ENCODE measurements at places on chromosomes 6 and 20.

DNA sequence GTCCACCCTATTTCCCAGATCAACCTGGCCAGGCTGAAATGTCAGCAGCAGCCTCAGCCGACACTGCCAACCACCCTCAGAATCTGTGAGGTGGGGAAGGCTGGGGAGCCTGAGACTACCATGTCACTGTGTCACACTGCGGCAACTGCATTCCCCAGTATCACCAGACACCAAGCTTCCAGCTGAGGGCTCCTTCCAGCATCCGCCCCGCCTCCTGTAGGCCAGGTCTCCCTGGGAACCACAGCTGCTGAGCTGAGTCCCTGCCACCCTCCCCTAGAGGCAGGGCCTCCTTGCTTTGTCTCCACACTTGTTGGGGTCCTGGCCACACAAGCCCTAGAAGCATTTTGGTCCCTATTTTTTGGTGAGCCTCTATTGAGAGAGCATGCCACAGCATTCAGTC, 115.7 kb downstream of the UNC5CL start:
- DNase-seq = no peak

GRCh38 chr6:7215131-7215530, 97.9 kb downstream of the SSR1 start:
- no peak for DNase-seq

GRCh38 chr6:170083236-170084051, 207.4 kb downstream of the DLL1 start:
- DNase-seq = no peak

DNA sequence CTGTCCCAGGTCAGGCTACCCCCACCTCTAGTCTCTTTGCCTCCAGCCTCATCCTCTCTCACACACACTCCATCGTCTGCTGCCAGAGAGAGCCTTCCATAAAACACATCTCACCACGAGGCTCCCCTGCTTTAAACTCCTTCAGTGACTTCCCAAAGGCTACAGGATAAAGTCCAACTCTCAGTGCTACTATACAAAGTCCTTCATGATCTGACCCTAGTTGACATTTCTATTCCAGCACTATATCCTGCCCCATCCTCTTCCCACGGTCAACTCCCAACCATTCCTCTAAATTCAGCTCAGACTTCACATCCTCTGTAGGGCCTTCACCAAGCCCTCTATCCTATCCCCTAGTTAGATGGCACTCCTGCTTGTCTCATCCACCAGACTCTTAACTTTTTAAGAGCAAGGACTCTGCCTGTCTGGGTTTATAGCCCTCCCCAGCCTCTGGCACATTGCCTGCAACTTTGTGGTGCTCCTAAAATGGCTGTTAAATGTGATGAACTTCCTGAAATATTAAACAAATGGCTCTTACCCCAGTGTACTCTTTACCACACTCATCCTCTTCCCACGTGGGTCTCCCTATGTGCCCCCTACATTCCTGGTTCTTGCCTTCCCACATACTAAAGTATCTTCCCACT, 36.1 kb downstream of the KIF16B start:
- DNase-seq = no peak

DNA sequence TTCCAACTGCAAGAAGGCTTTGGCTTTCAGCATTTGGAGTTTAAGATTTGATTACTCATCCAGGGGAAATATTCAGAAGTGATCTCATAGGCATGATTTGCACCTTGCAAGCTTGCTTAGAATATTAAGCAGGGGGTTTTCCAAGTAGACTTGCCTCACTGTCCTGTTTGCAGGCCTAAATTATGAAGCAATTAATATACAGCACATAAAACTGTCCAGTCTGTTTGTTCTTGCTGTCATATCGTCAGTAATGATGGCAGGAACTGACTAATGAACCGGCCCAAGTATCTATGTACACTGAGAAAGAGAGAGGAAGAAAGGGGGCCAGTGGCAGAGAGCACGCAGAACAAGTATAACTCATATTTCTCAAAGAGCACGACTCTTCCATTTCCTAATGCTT, 212.5 kb upstream of the SUPT3H start:
- no peak for DNase-seq

DNA sequence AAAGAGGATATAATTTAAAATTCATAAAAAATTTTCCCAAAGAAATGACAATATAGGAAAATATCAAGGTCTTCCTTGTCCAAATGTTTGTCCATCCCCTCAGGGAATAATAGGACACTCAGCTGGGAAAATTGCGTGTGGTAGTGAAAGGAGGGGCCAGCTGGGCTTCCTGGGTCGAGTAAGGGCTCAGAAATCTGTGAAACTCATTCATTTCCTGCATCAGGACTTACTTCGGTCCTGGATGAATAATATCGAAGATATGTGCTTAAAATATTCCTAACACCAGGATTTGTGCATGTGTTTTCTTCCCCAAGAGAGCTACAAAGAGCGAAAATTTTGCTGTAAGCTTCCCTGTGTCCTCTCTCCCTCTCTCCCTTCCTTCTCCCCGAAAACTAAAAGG, 118.2 kb upstream of the GJE1 start:
- no peak for DNase-seq

DNA sequence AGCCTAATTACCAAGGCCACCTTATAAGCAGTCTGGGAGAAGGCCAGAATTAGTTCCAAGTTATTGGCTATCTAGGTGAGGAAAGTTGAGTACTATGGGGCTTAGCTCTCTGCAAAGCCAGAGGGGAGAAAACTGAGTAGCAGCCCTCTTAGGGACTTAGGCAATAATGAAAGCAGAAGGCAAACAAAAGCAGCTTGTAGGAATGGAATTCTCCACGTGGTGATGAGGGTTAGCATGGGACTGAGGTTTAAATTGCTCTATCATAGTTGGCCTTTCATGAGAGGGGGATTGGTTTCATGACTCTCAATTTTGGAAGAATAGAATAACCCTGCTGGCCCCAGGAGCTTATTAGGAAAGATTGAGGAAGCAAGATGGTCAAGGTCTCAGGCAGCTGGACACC, 7.0 kb upstream of the UBE2J1 start:
- no peak for DNase-seq

GRCh38 chr6:121216928-121217327, 117.4 kb downstream of the TBC1D32 start:
- no peak for DNase-seq

GRCh38 chr6:53547166-53547810, 2.4 kb upstream of the GCLC start:
- DNase-seq = no peak

DNA sequence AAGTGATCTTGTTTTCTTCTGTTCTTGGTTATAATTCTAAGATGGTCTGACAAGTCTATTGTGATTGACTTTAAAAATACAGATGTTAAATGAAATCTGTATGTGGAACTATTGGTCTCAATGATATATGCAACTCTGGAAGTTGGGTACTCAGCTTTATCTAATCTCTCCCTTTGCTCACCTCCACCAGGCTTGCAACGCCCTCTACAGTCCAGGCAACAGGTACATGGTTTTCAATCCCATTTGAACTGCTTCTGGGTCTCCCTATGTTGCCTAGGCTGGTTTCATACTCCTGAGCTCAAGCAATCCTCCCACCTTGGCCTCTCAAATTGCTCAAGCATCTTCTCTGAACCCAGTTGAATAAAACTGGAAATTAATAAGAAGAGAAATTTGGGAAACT, 25.6 kb upstream of the HLA-DQB1 start:
- peak; percentile 4 for DNase-seq

DNA sequence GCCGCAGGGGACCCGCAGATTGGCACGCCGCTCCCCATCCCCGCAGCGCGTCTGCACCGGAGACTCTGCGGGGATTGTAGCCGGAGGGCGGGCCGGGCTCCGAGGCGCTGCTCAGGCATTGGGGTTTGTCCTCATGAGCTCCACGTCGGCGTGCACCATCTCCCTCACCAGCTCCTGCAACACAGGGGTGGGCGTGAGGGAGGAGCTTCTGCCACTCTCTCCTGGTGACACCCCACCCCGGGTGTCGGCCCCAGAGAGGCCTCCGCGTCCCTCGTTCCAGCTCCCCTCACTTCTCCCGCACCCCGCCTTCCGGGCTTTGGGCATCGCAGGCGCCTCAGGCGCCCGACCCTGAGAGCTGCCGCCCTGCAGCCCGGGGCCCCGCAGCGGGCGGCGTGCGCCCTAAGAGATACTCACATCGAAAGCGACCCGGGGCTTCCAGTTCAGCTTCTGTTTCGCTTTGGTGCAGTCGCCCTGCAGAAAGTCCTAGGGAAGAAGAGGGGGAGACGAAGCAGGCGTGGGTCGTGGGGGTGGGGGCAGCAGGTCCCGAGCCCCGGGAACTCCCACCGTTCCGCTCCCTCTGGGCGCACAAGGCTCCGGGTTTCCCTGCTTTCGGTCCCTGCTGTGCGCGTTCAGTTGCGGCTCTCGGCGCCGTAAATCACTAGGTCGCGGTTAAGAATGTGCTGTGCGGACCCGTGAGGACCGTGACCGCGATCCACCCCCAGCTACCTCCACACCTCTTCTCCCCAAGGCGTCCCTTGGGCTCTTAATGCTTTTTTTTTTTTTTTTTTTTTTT, 14.5 kb downstream of the FOXC1 start:
- no peak for DNase-seq

DNA sequence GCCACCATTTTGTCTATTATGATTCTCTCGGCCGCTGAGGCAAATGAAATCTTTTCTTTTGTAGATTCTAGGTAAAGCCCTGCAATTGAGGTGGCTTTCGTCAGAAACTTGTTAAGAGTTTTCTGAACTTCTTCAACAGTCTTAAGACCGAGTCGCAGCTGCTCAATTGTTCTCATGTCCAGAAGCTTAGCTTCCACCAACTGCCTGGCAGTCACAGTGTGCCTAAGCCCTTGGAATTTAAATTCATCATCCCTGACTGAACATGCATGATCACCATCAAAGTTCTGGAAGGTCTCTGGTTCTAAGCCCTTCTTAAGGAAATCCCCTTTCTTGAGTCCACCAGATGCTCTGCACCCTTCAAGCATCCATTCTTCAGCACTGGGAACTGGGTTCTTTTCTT, 25.7 kb downstream of the DST start:
- no peak for DNase-seq

DNA sequence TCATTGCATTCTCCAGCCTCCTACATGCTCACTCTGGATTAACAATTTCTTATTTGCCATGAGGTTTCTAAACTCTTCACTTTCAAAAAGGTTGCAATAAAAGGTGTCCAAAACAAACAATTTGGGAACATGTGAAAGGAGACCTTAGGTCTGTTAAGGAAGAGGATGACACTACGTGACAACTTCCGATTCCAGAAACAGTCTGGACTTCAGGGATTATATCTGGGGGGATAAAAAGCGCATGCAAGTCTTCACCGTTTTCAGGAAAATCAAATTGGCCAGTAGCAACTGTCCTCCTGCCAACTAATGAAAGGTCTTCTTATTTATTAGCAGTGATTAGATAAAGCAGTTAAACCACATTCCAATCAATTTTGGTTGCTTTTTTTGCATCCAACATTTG, 1.8 kb downstream of the ZDHHC14 start:
- no peak for DNase-seq

- no peak for DNase-seq
These were observed 16.7 kb upstream of the PI3 start for GRCh38 chr20:45157962-45158361.

DNA sequence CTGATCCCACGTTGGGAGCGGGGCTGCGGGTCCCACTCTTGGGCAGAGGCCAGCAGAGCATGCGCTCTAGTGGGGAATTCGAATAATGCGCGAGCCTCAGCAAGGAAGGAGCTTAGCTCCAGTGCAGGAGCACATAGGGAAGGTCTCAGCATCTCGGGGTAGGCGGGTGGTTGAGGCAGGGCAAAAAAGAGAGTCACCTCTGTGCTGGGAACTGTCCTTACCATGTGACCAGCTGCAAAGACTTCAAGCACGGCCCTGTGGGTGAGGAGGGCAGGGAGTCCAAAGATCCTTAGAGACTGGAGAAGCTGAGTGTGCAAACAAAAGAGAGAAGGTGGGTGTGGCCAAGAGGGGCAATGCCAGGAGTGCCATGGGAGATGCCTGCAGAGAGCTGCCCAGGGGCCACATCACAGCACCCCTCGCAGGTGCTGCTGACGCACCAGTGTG, 79.2 kb upstream of the CD93 start:
- no peak for DNase-seq

DNA sequence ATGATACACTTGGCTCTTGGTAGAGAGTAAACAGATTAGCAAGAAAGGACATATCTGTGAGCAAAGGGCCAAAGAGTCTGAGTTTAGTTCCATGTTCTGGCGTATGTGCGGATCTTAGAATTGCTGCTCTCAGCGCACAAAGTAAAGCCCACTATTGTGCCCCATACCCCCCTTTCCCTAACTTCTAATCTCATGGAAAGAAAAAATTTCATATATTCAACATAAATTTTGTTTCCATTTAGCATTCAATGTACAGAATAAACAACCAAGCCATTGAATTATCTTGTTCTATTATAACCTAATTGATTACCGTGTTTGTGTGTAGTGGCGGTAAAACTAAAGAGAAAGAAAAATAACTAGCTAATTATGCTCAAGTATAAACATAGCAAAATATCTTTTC, 30.5 kb downstream of the FILIP1 start:
- DNase-seq = no peak

GRCh38 chr6:8940356-8940755, 505.0 kb upstream of the SLC35B3 start:
- DNase-seq = no peak

- DNase-seq = no peak
These were observed 53.5 kb downstream of the KCNQ5 start for GRCh38 chr6:72675396-72675795.
